ENCODE measurements at places on chromosomes 12 and 14. TPM values are rescaled to one million over a fixed set of nuclear protein-coding genes. Genes with fewer than 3 reads are reported as not detected.

Gene PLBD1
- 0.32 TPM for total RNA-seq

Gene CLEC14A
- total RNA-seq: not detected

Gene NTF3
- not detected for total RNA-seq

DNA sequence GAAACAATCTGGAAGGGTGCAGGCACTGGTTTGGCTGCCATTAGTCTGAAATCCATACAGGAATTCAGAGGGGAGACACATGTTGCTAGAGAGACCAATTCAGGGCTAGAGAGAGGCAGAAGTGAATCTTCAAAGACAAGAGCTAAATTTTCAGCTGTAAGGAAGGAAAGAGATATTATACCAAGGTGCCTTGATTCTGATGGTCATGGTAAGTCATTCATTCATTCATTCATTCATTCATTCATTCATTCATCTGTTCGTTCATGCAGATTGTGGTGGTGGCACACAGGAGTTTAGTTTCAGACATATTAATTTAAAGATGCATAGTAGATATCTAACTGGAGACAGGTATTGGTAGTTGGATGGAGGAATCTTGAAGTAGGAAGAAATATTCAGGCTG is 1493.5 kb upstream of the TMEM132C start:
- no peak overlapping the region for H3K27ac ChIP-seq
- peaks cover 8% of the 10 kb centered on the region for H3K36me3 ChIP-seq
- H3K4me1 ChIP-seq: peaks cover 4% of the 10 kb centered on the region
- H3K4me3 ChIP-seq: no peak overlapping the region

GRCh38 chr14:24042746-24043145 is 9.1 kb upstream of the CARMIL3 start:
- no peaks in the 10 kb centered on the region for H3K36me3 ChIP-seq
- no peak overlapping the region for H3K27ac ChIP-seq
- H3K27me3 ChIP-seq: no peaks in the 10 kb centered on the region

GRCh38 chr14:104865631-104866441 is 768 bp downstream of the CEP170B start:
- DNase-seq: peak; percentile 57
- H3K4me3 ChIP-seq: peak overlapping the region; percentile 72
- no peaks in the 10 kb centered on the region for H3K36me3 ChIP-seq
- peaks cover 16% of the 10 kb centered on the region for H3K27me3 ChIP-seq
- peaks cover 2% of the 10 kb centered on the region for H3K4me1 ChIP-seq

DNA sequence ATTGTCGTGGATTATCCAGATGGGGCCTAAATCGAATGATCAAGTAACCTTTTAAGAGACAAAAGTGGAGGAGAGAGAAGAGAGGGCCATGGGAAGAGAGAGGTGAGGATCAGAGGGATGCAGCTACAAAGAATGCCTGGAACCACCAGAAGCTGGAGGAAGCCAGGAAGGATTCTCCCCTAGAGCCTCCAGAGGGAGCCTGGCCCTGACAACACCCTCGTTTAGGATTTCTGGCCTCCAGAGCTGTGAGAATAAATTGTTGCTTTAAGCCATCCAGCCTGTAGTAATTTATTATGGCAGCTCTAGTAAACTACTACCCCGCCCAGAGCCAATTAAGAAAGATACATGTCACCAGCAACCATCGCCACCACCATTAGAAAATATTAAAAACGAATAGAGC is 46.2 kb upstream of the GSC start:
- no peak overlapping the region for H3K27ac ChIP-seq

DNA sequence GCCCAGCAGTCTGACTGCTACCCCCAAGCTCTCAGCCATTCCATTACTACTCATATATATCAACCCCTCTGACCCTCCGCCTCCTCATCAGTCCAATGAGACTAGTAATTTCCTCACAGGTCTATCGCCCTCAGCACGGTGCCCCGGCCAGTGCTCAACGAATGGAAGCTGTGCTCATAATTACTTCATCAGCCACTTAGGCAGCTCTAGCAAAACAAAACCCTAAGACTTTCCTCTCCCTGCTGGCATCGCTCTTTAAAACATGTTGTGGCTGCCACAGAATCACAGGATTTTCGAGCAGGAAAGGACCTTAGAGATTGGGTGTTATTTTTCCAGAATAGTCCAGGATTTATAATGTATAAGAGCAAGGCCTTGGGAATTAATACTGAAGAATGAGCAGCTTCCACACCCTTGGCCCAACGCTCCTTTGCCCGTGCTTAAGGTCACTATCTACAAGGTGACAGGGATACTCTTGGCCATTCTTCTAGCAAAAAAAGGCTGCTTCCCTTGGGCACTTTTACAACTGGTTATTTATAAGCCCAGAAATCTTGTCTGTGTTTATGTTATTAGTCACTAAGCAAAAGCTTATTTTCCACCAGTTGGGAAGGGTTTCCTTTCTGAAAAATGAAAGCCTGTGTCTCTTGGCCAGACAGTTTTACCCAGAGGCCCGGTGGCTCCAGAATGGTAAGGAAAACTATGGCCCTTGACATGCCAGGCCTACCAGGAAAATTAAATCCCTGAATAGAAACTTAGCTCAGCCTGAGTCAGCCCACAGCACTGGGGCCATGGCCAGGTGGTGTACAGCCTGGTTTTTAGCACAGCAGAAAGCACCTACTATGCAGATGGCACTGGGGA is 47.9 kb downstream of the NUAK1 start:
- H3K36me3 ChIP-seq: no peaks in the 10 kb centered on the region
- no peaks in the 10 kb centered on the region for H3K4me1 ChIP-seq
- DNase-seq: no peak
- H3K4me3 ChIP-seq: no peak overlapping the region

DNA sequence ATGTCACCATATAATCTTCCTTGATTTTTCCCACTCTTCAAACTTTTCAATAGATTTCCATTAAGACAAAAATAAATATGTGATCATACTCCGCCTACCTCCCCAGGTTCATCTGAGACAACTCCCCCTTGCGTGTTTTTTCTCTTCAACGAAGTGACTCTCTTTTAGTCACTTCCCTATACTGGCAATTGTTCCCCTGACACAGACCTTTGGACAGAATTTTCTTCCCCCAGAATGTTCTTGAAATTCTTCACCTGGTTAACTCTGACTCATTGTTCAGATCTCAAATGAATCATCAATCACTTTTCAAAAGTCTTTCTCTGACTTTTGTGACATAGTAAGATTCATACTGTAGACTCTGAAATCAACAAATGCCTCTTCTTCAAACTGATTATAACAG is 727.3 kb upstream of the LMO3 start:
- H3K4me1 ChIP-seq: no peaks in the 10 kb centered on the region
- no peak overlapping the region for H3K27ac ChIP-seq
- H3K4me3 ChIP-seq: no peak overlapping the region
- DNase-seq: no peak

DNA sequence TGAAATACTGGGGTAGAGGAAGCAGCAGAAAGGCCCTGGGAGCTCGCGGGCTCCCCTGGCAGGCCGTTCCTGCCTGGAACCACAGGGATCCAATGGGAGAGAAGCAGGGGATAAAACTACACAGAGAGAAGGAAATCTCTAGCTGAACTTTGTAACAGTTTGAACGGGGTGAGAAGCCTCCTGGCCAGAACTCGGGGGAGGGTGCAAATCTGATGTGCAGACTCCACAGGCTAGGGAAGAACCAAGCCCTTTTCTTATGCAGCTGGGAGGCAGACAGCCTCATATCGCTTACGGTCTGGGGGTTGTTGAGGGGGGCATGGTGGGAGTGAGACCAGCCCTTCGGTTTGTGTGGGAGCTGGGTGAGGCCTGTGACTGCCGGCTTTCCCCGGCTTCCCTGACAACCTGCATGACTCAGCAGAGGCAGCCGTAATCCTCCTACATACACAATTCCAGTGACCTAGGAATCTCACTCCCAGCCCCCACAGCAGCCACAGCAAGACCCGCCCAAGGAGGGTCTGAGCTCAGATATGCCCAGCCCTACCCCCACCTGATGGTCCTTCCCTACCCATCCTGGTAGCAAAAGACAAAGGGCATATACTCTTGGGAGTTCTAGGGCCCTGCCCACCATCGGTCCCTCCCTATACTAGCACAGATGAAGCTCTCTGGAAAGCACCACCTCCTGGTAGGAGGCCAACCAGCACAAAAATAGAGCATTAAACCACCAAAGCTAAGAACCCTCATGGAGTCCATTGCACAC is 143.0 kb downstream of the TMTC1 start:
- no peak overlapping the region for H3K27ac ChIP-seq
- no peak for DNase-seq
- H3K27me3 ChIP-seq: no peaks in the 10 kb centered on the region
- no peak overlapping the region for H3K4me3 ChIP-seq
- H3K36me3 ChIP-seq: no peaks in the 10 kb centered on the region

GRCh38 chr14:67478800-67479084 is 9.8 kb downstream of the TMEM229B start:
- no peaks in the 10 kb centered on the region for H3K27me3 ChIP-seq
- peaks cover 18% of the 10 kb centered on the region for H3K4me1 ChIP-seq
- H3K27ac ChIP-seq: no peak overlapping the region
- H3K36me3 ChIP-seq: peaks cover 5% of the 10 kb centered on the region
- DNase-seq: no peak

- peaks cover 30% of the 10 kb centered on the region for H3K27me3 ChIP-seq
- DNase-seq: no peak
- H3K36me3 ChIP-seq: peaks cover 5% of the 10 kb centered on the region
- no peak overlapping the region for H3K4me3 ChIP-seq
- peaks cover 2% of the 10 kb centered on the region for H3K4me1 ChIP-seq
Measured at GRCh38 chr12:4566474-4566873, 4.5 kb downstream of the DYRK4 start.

DNA sequence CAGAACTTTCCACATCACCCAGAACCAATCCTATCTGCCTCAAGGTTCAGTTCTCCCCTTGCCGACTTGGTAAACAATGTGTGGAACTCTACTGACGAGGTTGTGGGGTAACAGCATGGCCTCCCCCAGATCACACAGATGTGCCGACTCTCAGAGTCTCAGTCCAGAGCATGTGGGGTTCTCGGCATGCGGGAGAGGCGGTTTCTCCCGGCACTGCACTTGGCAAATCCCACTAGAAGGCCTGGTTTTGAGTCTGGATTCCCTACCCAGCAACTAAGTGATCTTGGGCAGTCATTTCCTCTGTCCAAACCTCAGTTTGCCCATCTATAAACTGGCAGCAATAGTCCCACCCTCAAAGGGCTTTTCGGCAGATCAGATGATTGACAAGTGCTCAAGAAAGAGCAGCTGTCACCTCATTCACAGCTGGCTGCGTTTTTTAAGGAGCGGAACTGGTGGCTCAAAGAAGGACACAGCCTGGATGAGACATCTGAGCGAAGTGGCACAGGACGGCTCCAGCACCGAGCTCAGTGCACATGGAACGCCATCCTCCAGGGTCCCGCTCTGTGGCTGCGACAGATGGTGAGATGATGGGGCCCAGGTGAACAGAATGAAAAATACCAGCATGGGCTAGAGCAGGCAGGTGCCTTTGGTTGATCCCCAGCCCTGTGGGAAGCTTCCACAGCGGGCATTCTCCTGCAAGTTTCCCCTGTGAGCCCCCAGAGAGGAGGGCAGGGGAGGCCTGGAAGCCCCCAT is 7.3 kb downstream of the TESC start:
- no peaks in the 10 kb centered on the region for H3K4me1 ChIP-seq
- peaks cover 3% of the 10 kb centered on the region for H3K27me3 ChIP-seq
- no peak overlapping the region for H3K4me3 ChIP-seq
- H3K27ac ChIP-seq: no peak overlapping the region
- DNase-seq: no peak
- peaks cover 10% of the 10 kb centered on the region for H3K36me3 ChIP-seq

DNA sequence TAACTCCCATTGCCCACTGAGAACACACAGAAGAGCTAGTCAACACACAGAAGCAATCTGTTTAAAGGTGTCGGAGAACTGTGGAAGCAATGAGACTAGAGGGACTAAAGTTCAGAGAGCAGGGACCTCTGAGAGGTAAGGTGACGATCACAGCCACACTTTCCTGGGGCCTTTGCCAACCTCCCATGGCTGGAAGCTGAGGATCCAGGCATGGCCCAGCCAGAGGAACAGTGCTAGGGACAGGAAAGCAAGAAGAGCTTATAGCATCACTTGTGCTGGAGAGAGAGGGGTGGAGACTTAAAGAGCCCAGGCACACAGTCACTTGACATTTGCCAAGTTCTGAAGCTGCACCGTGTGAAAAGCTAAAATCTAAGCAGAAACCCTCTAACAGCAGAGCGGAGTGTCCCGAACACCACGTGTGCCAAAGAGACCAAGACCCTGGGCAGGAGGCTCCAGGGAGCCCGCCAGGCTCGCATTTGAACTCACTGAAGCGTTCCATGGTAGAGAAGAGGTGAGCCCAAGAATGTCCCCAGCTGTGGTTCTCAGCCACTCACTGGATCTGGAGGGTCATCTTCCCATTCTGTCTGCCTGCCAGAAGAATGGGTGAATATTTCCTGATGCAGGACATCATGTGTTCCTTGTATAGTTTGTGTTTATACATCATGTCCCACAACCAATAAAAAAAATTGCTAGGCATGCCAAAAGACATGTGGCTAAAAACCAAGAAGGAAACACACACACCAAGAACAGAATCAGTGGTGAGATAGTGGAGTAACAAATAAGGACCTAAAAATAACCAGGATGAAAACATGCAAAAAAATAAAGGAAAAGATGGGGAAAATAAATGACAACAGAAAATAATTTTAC is 174.0 kb upstream of the C14orf180 start:
- DNase-seq: no peak
- no peaks in the 10 kb centered on the region for H3K36me3 ChIP-seq
- no peaks in the 10 kb centered on the region for H3K4me1 ChIP-seq
- H3K27me3 ChIP-seq: peaks cover 4% of the 10 kb centered on the region
- no peak overlapping the region for H3K27ac ChIP-seq

GRCh38 chr12:26268841-26269561 is 73.6 kb downstream of the SSPN start:
- no peak for DNase-seq
- peaks cover 10% of the 10 kb centered on the region for H3K4me1 ChIP-seq
- no peak overlapping the region for H3K4me3 ChIP-seq
- no peak overlapping the region for H3K27ac ChIP-seq
- H3K27me3 ChIP-seq: no peaks in the 10 kb centered on the region

DNA sequence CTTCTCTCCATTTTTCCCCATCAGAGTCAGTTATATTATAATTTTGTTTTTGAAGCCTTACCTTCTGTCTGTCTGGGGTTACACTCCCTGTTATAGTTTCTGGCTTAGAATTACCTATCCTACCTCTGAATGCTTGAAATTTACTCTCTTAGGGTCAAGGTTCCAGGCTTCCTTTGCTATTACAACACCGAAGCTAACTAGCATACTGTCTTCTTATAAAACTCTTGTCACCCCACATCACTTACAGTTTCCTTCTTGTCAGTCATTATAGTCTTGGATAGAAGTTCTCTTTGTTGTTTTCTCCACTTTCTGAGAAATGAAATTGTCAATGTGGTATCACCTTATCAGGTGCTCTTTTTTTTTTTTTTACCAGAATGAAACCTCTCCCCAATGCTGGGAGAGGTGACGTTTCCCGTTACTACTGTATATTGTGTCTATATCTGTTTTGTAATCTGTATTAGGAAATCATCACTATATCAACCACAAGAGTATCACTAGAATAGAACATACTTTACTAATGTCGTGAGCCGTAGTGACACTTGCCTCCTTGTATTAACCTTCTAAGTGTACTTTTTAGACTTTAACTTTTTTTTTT is 69.2 kb upstream of the PSMA6 start:
- DNase-seq: no peak
- H3K27me3 ChIP-seq: no peaks in the 10 kb centered on the region
- H3K36me3 ChIP-seq: peaks cover 6% of the 10 kb centered on the region
- no peak overlapping the region for H3K27ac ChIP-seq
- no peak overlapping the region for H3K4me3 ChIP-seq

Data from activated naive CD8-positive, alpha-beta T cell treated with anti-CD3 and anti-CD28 coated beads for 36 hours (primary cell).